Stimulated activated CD4-positive, alpha-beta T cell treated with anti-CD3 and anti-CD28 coated beads, Interleukin-1b, Interleukin-23, amount 100 ng/mL, for 24 hours (primary cell): ENCODE measurements at places on chromosomes 6 and 20.

- no peak for DNase-seq
These were observed 19.5 kb upstream of the SRSF3 start for GRCh38 chr6:36574679-36575078.

GRCh38 chr20:45985573-45985972, 13.6 kb upstream of the ZNF335 start:
- DNase-seq: no peak

- no peak for DNase-seq
These were observed 4.9 kb upstream of the ASCC3 start for GRCh38 chr6:100886076-100886475.

DNA sequence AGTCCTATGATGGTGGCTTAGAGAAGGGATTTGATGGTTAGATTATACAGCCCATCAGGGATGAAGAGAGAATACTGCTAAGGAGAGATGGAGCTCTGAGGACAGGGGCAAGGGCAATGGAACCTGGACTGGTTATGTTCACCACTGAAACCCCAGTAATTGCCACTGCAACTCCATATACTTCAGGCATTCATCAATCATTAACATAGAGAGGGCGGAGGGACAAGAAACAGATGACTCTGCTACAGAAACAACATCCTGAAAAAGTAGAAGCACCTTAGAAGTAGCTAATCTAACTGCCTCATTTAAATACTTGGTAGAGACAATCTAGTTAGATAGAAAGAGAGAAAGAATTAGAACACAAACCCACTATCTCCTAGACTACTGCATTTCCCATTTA, 89.8 kb downstream of the MDN1 start:
- no peak for DNase-seq

DNA sequence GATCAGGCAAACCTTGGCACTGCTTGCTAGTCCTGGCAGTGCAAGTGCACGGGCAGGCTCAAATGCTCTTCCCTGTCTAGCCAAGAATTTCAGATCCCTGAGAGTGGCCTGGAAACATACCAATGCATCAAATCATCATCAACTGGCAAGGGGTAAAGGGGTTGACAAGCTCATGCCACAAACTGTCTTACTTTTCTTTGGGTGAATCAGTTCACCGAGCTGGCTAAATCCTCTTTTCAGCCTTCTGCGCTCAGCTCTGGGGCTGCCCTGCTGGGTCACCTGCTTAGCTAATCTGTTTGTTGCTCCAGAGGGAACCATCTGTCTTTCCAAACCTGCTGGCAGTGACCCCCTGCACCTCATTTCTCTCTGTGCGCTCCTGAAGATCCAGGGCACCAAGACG, 59.5 kb downstream of the LYRM4 start:
- DNase-seq: no peak

DNA sequence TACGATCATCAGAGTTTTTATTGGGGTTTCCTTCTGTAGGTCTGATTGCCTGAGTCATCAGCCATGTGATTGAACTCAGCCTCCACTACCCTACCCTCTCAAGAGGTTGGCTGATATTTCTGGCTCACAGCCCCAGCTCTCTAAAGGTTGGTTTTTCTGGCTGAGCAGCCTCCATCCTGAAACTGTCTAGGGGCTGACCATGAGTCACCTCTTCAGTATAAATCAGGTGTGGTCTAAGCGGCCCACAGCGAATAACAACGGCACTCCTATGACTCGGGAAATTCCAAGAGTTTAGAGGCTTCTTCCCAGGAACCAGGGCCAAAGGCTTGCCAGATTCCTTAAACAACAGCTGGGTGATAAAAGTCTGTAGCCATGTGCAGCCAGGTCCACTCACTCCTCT, 115.5 kb downstream of the SOD2 start:
- DNase-seq: no peak

GRCh38 chr6:1572892-1573291, 36.8 kb upstream of the FOXC1 start:
- no peak for DNase-seq

- no peak for DNase-seq
These were observed 7.2 kb downstream of the ADGRF1 start for GRCh38 chr6:47034926-47035325.

DNA sequence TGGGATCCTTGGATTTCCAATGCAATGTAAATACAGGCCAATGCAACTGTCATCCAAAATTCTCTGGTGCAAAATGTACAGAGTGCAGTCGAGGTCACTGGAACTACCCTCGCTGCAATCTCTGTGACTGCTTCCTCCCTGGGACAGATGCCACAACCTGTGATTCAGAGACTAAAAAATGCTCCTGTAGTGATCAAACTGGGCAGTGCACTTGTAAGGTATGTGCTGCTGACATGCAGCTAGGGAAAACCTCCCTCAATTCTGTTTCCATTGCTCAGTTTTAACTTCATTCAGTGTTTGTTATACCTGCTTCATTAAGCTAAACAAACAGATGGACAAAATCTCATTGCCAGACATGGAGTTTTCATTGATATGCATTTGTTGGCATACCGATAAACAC, 397.1 kb downstream of the ARHGAP18 start:
- DNase-seq: no peak

DNA sequence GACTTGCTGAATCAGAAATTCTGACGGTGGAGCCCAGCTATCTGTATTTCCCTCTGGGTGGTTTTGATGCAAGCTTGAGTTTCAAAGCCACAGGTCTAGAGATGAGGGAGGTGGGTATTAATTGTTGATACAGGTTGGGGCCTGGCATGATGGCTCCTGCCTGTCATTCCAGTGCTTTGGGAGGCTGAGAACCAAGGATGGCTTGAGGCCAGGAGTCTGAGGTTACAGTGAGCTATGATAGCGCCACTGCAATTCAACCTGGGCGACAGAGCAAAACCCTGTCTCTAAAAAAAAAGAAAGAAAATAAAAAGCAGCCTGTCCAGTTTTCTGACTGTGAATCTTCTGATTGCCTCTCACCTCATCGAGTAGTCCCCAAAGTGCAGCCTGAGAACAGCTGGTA, 184.8 kb upstream of the SASH1 start:
- no peak for DNase-seq

GRCh38 chr6:15331143-15331542, 85.3 kb downstream of the JARID2 start:
- no peak for DNase-seq

GRCh38 chr6:94367316-94367715, 948.0 kb upstream of the EPHA7 start:
- no peak for DNase-seq

GRCh38 chr20:43248341-43248740, 58.6 kb upstream of the PTPRT start:
- no peak for DNase-seq

- DNase-seq: no peak
These were observed 34.0 kb downstream of the PRR18 start for GRCh38 chr6:166274163-166274562.

DNA sequence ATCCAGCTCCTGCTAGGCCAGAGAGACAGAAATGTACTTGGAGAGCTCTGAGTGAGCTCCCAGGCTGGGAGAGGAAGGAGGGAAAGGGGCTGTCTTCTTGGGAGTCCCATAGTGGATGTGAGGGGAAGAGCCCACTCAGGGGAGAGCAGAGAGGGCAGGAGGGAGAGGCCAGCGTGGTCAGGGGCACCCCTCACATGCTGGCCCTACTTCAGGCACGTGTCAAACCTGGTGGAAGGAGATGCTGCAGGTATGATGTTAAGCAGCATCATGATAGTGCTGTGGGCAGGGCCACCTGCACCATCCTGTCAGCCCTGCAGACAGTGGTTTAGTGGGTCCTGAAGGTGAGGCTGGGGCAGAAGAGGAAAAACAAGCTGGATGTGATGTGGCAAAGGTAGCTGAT, 265.4 kb upstream of the RNF24 start:
- DNase-seq: no peak

GRCh38 chr6:41286544-41287346, at the start of gene TREM1:
TREM1 (minus strand) TSS chr6:41286682; CDS start chr6:41286655, 27 bp downstream.
- DNase-seq: no peak

DNA sequence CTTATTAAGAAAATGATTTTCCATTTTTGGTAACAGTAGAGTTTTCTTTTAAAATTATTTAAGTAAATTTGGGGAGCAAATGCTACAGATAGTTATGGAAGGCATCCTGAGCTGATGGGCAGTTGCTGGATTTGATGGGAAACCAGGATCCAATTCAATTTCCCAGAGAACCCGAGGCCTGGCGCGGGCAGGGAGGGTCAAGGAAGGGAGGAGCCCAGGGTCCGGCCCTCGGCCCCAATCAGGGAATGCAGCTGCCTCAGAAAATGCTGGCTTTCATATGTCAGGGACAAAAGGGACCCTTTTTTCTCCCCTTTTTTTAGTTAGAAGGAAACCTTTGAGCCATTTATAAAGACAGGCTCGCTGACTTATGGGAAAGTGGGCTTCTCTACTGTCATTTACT, 42.1 kb downstream of the CTCFL start:
- DNase-seq: no peak

DNA sequence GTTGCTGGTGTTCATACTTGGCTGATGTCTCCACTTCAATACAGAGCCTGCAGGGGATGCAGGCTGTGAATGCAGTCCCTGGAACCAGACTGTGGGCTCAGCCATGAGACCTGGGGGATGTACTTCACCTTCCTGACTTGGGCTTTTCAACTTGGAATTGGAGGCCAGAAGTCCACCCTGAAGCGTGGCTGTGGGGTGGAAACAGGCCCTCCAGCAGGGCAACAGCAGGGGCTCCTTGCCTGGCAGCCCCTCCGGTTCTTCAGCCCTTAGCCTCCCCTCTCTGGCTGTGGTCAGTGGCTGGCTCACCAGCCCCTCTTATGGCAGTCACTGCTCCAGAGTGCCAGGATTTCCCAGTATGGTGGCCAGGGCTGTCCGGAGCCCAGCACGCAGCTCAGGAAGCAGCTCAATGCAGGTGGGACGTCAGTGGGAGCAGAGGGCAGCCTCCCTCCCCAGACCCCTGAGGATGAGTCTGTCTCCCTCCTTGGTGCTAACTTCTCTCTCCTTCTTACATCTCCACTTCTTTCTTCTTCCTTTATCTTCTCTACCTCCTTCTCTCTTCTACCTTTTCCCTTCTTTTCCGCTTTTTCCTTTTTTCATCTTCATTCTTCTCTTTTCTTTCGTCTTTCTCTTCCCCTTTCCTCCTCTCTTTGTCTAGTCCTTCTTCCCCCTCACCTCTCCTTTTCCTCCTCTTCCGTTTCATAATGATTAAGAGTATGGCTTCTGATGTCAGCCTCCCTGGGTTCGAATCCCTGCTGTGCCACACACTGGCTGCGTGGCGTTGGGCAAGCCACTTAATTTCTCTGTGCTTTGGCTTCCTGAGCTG, 45.3 kb downstream of the SLC52A3 start:
- DNase-seq: no peak

DNA sequence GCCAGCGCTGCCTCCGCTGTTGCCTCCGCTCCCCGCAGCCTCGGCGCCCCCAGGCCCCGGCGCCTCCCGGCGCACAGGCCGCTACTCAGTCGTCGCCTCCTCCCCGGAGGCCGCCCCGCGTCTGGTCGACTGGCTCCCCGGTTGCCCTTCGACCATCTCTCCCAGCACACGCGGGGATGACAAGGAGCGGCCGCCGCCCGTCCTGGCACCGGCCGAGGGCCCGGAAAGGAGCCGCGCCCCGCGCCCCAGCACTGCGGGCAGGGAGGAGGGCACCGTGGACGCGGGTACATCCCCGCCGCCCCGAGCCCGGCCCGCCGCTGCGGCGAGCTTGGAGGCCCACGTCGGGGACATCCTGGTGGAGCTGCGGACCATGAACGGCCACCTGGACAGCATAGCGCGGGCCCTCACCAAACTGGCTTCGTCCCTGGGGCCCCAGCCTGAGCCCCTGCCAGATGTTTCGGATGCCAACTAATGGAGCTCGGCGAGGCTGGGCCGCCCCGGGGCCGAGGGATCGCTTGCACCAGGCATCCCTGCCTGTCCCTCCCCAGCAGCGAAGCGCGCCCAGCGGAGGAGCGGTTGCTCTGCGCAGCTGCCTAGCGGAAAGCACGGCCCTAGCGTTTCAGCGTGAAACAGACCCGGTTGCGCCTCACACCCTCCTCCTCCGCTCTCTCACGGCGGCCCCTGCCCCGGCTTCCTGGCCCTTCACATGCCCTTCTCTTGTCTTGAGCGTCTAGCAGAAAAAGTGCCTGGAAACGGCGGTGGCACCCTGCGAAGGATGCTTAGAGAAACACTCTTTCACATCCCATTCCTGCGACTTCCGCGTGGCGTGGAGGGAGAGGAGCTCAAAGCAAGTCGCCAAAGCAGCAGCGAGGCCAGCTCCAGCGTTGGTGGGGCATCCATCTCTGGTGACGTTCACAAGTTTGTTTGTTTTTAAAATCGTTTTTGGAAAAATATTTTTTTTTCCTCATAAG, 285.8 kb upstream of the SUPT3H start:
- peak; percentile 15 for DNase-seq

- no peak for DNase-seq
These were observed 126.7 kb downstream of the BCAS1 start for GRCh38 chr20:53943522-53944291.

- no peak for DNase-seq
These were observed 2.4 kb upstream of the RTF2 start for GRCh38 chr20:56465997-56466396.

DNA sequence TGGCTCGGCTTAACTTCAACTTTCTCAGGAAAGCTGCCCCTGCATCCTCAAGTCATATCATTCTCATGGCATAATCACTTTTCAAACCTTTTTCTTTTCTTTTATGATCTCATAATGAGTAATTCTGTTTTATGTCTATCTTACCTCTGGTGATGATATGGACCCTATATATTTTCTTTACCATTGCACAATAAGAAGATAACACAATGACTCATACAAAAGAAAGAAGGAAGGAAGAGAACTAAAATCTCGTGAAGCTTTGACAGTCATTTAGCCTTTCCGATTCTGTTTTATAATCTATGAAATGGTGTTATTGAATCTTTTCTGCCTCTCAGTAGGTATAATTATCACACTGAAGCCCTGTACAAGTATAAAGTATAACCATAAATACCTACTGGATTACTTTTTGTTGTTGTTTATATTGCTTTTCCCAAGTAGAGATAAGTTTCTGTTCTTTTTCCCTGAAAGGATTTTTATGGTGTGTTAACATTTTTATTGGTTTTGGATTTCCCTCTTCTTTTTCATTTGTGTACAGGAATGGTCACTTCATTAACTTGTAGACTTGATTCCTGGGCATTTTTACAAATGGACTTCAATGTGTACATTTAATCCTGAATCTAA, 300.9 kb downstream of the LAMA2 start:
- DNase-seq: no peak

GRCh38 chr20:38325905-38326304, 20.4 kb upstream of the LBP start:
- DNase-seq: no peak

GRCh38 chr6:25343984-25344383, 64.8 kb downstream of the CARMIL1 start:
- DNase-seq: no peak

GRCh38 chr6:25907475-25908014, 22.9 kb downstream of the SLC17A2 start:
- no peak for DNase-seq

DNA sequence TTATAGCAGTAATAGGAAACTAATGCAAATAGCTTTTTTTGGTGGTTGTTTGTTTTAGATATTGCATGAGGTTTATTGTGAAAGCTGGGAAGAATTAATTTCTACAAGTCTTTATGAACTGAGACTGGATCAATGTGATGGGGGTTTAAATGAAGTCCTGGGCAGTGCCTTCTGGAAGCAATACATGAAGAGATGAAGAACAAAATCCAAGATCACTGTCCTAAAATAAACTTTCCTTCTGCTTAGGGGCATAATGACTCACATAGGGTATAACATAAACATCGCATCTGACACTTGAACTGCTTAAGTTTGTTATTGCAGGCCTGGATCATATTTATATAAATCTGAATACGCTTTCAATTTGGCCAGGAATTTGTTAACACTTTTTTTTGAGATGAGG, 20.9 kb upstream of the SHLD1 start:
- DNase-seq: no peak
